Large intestine (tissue), 12 donors: ENCODE measurements at places on chromosomes 3 and 15. TPM values are rescaled to one million over a fixed set of nuclear protein-coding genes. Genes with fewer than 3 reads are reported as not detected.
A peak's percentile ranks its signal among the peaks of the same experiment; 100 is the strongest.

Gene HDC
- 0.28 TPM for polyA plus RNA-seq

Gene IL17RC
- polyA plus RNA-seq = 36.3 TPM

Gene C3orf22
- polyA plus RNA-seq = 0.63 TPM

- DNase-seq = no peak
Observed at GRCh38 chr3:32412887-32413286, 21.2 kb downstream of the CMTM7 start.

- DNase-seq = peak; percentile 75
Observed at GRCh38 chr15:62125773-62126172, 39.3 kb downstream of the C2CD4B start.

Gene THSD4
- 17.5 TPM for polyA plus RNA-seq

DNA sequence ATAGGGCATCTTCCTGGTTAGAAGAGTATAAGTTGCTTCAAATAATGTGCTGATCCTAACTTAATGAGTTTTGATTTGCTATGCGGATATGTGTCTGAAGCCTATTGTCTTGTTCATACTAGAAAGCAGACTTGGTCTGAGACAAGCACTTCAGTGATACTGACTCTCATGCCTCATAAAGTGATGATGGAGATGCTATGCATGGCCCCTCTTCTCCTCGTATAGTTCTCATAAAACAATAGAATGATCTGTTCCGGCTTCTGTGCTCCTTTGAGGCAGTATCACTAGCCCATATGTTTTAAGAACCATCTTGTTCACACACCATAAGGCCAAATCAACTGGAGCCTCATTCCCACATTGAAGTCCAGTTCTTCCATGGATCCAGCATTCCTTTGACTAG is 222.1 kb downstream of the LRTM1 start:
- DNase-seq = no peak

GRCh38 chr3:20046556-20046955 is 6.3 kb downstream of the KAT2B start:
- DNase-seq = no peak

DNA sequence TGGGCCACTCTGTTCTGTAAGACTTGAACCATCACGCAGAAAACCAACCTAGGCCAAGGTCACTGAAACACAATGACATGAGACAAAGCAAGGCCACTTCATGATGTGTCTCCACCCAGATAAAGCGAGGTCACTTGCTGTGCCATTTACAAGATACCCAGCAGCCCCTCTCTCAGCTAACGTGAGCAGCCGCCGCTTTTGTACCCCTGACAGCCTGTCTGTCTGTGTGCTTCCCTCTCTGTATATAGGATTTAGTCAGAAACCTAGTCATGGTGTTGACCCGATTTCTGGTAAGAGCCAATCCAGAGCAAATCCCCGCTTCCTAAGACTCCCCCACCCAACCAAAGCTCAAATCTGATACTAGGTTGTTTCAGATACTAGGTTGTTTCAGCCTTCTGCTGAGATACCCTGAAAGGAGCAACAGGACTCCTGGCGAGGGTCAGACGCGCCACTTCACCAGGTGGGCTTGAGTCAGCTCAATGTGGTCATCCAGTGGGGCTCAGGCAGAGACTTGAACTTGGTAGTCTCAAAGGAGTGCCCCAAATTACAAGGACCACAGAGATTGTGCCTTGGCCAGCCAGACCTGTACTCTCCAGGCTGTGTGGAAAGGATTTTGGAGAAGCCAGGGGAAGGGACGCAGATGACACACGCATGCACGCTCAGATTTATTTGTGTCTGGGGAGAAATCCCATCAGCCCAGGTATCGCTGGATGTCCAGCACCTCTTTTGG is 3.1 kb upstream of the ZXDC start:
- no peak for DNase-seq
